ENCODE measurements at places on chromosomes 7 and 10.
A peak's percentile ranks its signal among the peaks of the same experiment; 100 is the strongest.

- DNase-seq, result peak; percentile 83
Observed at GRCh38 chr10:31604096-31604495, 285.1 kb downstream of the ZEB1 start.

DNA sequence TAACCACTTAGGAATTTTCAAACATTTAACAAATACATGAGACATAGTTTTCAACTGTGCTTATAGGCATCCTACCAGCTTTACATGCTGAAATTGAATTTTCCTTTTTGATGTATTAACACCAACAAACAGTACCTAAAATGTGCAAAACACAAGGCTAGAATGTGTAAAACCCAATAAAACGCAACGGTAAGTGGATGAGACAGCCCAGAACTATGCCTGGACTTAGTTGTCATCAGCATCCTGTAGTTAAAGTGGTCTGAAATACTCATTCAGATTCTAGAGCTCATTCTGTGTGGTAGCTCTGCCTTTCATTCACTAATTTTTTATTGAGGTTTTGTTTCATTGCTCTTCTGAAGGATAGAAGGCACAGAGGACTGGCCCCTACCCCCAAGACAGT, 137.1 kb downstream of the BMPER start:
- no peak for DNase-seq

DNA sequence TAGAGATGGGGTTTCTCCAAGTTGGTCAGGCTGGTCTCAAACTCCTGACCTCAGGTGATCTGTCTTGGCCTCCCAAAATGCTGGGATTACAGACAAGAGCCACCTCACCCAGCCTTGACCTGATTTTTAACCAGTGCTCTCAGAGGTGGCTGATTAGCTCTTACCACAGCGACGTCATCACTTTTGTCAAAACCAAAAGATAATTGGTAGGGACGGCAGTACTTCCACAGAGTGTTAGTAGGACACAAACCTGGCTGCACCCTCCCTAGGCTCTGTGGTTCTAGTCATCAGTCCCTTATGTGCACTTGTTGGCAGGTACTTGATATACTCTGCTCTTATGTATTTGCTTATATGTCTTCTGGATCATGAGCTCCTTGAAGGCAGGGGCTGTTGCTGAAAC, 74.0 kb downstream of the GPR141 start:
- DNase-seq, result no peak

GRCh38 chr10:79390551-79391229, 43.4 kb downstream of the PPIF start:
- no peak for DNase-seq

- DNase-seq, result no peak
Observed at GRCh38 chr7:90655566-90655965, 59.4 kb downstream of the CDK14 start.

DNA sequence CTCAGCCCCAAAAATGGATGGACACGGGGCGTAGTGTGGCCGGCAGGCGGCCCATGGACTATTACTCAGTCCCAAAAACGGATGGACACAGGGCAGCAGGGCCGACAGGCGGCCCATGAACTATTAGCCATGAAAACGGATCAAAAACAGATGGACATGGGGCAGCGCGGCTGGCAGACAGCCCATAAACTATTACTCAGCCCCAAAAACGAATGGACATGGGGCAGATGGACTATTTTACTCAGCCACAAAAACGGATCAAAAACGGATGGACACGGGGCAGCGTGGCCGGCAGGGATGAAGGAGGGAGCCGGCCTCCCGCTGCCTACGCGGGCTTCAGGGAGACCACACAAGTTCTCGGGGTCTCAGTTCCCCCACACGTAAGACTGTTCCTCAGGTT, 32.9 kb downstream of the GPER1 start:
- DNase-seq, result no peak

DNA sequence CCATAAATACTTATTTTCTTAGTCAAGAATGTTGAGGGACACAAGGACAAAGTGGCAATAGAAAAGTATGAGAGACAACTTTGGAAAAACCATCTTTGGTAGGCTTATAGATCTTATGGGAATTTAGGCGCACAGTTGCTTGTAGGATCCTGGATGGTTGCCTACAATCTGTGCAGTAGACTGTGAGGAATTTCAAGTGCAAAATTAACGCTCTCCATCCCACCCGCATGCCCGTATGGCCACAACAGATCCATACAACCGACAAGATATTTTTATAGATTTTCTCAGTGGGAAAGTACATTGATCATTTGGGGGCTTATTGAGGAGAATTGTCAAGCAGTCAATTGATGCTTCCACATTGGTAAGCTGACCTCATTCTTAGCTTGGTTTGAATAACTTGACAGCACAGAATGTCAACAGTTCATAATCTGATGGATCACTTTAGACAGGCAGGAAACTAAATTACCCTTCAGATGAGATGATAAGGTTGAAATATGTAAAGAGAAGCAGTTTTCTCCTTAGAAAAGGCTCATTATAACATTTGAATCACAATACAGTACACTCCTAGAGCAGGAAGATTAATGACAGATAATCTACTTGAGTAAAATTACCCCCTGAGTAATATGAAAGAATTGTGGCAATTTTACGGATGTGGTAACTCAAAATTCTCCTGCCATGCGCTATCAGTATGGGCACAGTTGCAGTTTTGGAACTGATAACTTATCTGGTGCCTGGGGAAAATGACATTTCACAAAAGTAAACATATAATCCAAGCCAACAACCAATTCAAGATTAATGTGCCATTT, 479.7 kb downstream of the KIF20B start:
- DNase-seq, result no peak

Data from DMS 273 treated with DMSO at 0.1 percent for 48 hours (cell line).